RKO (cell line): ENCODE measurements at places on chromosomes 1 and 21.

- no peak for DNase-seq
These were observed 36.8 kb upstream of the CXADR start for GRCh38 chr21:17476006-17476405.

GRCh38 chr1:44713321-44713781 is 17.6 kb downstream of the RNU5D-1 start:
- no peak for DNase-seq

GRCh38 chr21:39504230-39504629 is 52.5 kb downstream of the SH3BGR start:
- no peak for DNase-seq

- no peak for DNase-seq
These were observed 382.7 kb upstream of the DUSP10 start for GRCh38 chr1:222124602-222125001.

GRCh38 chr1:68278221-68278620 is 45.9 kb upstream of the WLS start:
- DNase-seq: no peak

DNA sequence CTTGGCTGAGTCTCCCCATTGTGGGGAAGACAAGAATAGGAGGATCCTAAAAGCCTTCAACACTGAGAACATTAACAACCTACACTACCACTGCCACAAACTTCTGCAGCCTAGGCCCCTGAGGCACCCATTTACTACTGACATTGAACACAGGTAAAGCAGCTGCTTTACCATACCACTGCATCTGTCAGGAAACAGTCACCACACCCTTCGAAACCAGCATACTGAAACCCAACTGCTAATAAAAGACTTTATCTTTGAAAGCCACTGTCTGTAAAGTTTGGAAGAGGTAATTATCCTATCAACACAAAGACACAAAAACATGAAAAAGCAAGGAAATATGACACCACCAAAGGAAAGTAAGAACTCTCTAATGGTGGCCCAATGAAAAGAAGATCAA is 7.4 kb downstream of the IFNAR1 start:
- no peak for DNase-seq

- DNase-seq: no peak
These were observed 3.2 kb downstream of the ANGPTL1 start for GRCh38 chr1:178867670-178868069.
